GDM1 (cell line): ENCODE measurements at places on chromosomes 5 and 9.

DNA sequence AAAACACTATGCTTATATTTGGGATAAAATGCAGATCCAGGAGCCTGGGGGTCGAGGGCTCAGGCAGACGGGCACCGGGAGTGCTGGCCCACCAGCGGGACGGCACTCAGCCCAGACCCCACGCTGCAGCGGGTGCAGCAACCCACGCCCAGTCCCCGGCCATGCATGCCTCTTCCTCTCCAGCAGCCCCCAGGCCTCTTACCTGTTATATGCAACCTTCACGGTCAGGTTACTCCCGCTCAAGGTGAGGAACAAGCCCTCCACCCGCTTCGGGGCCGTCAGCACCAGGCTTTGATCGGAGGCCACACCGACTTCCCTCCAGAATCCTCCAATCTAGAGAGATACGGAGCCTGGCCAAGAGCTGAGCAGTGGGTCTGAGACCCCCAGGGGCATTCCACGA is 1.2 kb downstream of the LCN8 start:
- no peak for DNase-seq

DNA sequence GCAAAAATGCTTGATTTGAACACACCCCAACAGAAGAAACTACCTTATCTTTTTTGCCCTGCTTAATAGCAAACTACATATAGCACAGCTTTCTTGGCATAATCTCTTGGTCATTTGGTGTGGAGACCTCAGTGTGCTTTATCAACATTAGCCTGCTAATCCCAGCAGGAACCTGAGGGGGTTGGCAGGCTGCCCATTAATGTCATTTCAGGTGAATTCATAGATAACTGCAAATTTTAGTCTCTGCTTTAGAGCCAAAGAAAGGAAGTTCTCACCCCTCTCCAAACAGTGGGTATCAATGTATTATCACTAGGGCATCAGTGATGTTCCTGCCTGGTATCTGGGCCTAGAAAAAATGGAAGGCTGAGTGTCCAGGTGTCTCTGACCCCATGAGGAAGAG is 489.0 kb downstream of the NTRK2 start:
- DNase-seq = no peak

DNA sequence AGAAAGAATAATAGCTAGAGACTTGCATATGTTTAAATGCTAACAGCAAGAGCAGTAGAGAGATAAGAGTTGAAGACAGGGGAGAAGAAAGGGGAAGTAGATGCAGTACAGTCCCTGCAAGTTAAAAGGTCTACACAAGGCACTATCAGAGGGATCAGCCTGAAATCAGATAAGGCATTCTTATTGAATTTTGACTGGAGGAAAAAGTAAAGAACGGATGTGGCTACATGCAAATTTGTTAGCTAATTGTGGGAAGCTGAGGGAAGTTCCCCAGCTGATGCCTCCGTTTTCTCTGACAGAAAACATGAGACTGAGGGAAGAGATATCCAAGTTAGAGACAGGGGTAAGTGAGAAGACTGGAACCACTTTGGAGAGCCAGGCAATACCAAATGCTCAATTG is 12.9 kb upstream of the RHOBTB3 start:
- DNase-seq = peak; percentile 50

DNA sequence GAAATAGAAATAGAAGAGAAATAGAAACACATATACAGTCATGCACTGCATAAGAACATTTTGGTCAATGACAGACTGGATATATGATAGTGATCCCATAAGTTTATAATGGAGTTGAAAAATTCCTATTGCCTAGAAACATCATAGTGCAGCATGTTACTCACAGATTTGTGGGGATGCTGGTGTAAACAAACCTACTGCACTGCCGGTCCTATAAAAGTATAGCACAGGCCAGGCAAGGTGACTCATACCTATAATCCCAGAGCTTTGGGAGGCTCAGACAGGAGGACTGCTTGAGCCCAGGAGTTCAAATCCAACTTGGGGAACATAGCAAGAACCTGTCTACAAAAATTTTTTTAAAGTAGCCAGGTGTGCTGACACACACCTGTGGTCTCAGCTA is 240.6 kb upstream of the MAP3K1 start:
- DNase-seq = no peak

GRCh38 chr9:108269371-108269770 is 586.4 kb downstream of the ACTL7B start:
- DNase-seq = no peak

GRCh38 chr9:112162621-112163413 is 12.3 kb downstream of the SUSD1 start:
- no peak for DNase-seq

- DNase-seq = no peak
Observed at GRCh38 chr5:42798284-42799240, 13.1 kb downstream of the SELENOP start.

DNA sequence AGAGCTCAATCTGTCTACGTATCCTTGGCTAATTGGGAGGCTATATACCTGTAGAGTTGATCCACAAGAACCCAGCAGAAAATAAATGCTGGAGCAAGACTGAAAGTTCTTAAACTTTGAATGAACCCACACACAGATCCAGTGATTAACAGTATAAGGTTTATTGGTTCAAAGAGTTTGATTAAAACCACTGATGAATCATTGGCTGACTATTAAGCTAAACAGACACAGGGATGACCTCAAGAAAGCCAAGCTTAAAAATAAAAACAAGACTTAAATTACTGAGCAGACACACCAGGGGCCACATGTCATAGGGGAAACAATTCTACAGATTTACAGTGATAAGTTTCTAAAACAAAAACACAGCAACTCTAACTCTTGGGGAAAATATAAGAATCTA is 163.6 kb downstream of the SPATA31D1 start:
- no peak for DNase-seq

DNA sequence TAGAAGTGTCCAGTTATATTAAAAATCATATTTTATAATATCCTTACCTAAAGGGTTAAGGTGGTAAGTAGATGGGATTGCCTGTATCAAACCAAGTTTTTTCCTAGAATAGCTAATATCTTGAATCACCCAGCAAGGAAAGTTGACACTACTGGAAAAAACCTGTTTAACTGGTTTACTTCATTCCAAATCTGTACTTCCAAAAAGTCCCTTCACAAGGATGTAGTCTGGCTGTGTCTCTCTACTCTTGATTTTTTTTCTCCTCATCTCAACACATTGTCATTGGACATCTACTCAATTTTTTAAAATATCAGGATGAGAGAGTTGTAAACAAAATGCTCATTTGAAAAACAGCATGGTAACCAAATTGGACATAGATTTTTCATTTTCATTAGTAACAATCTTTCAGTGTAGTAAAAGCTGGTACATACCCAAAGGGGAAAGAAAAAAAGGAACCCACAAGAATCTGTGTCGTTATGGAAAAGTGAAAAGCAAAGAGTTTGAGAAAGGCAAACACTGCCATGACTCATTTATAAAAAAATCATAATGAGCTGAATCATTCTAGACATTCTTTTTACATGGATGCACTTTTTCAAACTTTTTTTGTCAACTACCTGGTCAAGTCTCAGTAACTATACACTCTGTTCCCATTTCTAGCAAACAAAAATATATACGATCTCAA is 173.5 kb downstream of the GLIS3 start:
- no peak for DNase-seq

DNA sequence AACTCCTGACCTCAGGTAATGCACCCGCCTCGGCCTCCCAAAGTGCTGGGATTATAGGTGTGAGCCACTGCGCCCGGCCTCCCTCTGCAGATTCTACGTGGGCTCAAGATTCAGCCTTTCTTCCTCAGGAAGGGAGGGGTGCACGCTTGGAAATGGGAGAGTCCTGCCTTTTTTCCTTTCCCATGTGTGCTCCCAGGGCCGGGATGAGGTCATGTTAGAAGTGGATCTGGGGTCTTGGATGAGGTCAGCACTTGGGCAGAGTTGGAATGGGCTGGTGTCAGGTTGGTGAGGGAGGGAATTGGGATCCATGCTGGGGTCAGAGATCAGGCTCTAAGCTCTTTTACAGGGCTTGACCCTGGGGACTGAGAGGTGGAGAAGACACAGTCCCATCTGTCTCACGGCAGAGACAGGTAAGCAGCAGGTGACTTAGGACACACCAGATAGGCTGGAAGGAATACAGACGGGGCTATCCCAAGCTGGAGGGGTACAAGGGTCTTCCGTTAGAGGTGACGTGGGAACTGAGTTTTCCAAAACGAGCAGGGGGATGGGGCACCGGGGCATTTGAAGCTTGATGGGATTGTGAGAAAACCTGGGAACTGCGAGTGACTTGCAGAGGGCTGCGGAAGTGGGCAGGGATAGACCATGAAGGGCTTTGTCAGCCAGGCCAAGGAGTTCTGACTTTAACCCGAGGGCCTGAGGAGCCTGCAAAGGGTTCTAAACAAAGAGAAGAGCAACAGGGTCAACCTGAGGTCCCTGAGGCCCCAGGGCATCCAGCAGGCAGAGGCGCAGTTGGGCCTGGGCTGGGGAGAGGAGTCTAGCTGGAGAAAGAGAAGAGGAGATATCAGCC is 1.8 kb upstream of the AQP7 start:
- no peak for DNase-seq

- no peak for DNase-seq
Observed at GRCh38 chr5:72525816-72526215, 18.6 kb upstream of the ZNF366 start.

DNA sequence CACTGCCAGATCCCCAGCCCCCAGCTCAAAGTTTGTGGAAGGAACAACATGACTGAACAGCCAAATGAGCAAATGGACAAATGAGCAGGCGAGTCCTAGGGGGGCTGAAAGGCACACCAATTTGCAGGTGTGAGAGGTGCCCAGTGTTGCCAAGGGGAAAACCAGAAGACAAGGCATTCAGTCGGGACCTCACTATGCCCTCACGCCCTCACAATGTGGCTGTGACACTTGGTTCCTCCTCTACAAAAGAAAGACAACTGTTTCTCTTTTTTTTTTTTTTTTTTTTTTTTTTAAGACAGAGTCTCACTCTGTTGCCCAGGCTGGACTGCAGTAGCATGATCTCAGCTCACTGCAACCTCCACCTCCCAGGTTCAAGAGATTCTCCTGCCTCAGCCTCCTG is 28.0 kb downstream of the TNIP1 start:
- DNase-seq = no peak

- no peak for DNase-seq
Observed at GRCh38 chr5:57246426-57246825, 72.6 kb downstream of the GPBP1 start.

DNA sequence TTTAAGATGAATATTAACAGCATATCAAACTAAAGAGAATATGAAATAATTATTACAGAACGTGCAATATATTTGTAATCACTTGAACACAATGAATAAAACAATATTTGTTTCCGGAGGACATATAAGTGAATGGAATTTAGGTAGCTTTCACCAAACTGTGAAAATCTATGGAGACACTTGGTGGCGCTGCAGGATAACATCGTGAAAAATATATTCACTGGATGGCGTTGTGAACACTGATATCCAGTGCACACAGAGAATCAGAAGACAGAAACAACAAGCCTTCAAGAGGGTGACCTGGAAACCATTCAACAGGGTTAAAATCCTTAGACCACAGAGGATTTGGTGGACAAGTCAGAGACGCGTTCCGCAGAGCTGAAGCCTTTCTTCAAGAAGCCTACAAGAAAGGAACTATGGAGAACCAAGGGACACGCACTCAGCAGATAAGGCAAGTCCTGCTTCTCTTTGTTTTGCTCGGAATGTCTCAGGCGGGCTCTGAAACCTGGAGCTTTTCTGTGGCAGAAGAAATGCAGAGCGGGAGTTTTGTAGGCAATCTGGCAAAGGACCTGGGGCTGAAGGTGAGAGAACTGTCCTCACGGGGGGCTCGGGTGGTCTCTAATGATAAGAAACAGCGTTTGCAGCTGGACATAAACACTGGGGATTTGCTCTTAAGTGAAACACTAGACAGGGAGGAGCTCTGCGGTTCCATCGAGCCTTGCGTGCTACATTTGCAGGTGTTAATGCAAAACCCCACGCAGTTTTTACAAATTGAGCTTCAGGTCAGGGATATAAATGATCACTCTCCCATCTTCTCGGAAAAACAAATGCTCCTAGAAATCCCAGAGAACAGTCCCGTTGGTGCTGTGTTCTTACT is at the start of gene PCDHB11:
Gene PCDHB11, plus strand, starts transcription at position 269 of the 877 bp plus-strand sequence. Its CDS starts 148 bp downstream, at position 417.
- DNase-seq = no peak

GRCh38 chr5:114055318-114056184 is 306.3 kb upstream of the KCNN2 start:
- no peak for DNase-seq

DNA sequence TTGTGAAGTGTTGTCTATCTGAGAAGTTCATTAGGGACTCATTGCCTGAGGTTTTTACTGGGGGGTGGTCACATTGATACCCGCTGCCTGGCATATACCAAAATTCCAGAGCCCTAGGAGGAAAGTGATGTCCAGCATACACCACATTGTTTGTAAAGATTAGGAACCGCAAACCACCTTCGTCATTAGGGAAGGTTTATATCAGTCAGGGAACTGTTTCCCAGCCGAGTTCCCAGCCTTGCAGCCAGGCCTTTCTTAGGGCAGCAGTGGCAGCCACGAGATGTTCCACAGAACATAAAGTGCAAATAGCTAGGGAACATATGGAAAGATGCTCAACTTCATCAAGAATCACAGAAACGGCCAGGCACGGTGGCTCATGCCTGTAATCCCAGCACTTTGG is 40.4 kb upstream of the NRARP start:
- DNase-seq = no peak

DNA sequence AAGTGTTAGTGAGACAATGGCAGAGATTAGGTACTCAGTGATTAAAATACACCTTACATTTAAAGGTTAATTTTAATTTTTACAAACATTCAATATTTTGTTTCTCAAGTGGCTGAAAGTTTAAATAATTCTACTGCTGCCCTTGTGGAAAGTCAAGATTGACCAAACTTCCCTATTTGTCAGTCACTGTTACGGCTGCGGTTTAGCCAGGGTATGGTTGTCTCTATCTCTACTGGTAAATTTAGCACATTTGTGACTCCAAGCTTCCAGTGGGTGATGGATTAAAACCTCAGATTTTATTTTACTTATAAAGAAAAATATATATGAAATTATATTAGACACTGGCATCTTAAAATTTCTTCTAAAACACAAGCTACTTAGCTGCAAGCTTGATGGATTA is 368.4 kb downstream of the CDH18 start:
- DNase-seq = no peak

- DNase-seq = no peak
Observed at GRCh38 chr5:69415584-69415958, 655 bp downstream of the MARVELD2 start.

DNA sequence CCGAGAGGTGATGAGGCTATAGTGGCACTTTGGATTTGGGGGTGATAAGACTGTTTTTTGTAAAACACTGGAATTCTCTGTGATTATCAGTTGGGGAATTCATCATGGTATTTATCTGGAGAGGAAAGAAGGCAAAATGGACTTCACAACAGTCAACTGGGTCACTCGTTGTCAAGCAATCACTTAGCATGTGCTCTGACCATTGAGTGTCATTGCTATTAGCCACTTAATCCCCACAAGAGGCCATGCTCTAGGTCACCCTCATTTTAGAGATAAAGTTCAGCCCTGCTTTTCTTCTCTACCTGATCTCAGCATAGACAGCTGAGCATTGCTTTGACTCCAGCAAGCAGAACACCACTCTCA is 160.1 kb upstream of the PITX1 start:
- no peak for DNase-seq

GRCh38 chr5:107502676-107503060 is 168.1 kb downstream of the EFNA5 start:
- no peak for DNase-seq
